ENCODE measurements at places on chromosomes 11 and 22. TPM values are rescaled to one million over a fixed set of nuclear protein-coding genes. Genes with fewer than 3 reads are reported as not detected.

OR2AG2 gene
- total RNA-seq: under 0.01 TPM

GDPD4 gene
- not detected for total RNA-seq

SUSD2 gene
- 0.16 TPM for total RNA-seq

PTPN5 gene
- total RNA-seq: not detected

OR5P2 gene
- not detected for total RNA-seq

ANO5 gene
- total RNA-seq: 0.76 TPM

GPR83 gene
- total RNA-seq: not detected

BAIAP2L2 gene
- 6.0 TPM for total RNA-seq

CCDC87 gene
- total RNA-seq: 0.76 TPM

CDK2AP2 gene
- total RNA-seq: 165 TPM

RASD2 gene
- under 0.01 TPM for total RNA-seq

LRRN4CL gene
- total RNA-seq: 0.38 TPM

PRR33 gene
- not detected for total RNA-seq

P4HA3 gene
- total RNA-seq: 3.9 TPM

SRSF8 gene
- total RNA-seq: 20.2 TPM

ESRRA gene
- total RNA-seq: 30.0 TPM

BTG4 gene
- not detected for total RNA-seq

EFCAB6 gene
- total RNA-seq: 0.25 TPM

ST14 gene
- 0.98 TPM for total RNA-seq

MMP10 gene
- 0.13 TPM for total RNA-seq

SHANK3 gene
- 2.3 TPM for total RNA-seq

CECR2 gene
- 0.98 TPM for total RNA-seq

SCARF2 gene
- total RNA-seq: 38.8 TPM

EXPH5 gene
- 3.9 TPM for total RNA-seq

ISX gene
- total RNA-seq: not detected

SMIM35 gene
- not detected for total RNA-seq

RIC3 gene
- total RNA-seq: 0.38 TPM

APOC3 gene
- not detected for total RNA-seq

NXPE2 gene
- not detected for total RNA-seq

XKR3 gene
- not detected for total RNA-seq

FXYD6 gene
- total RNA-seq: 12.2 TPM

FAM83F gene
- total RNA-seq: 0.16 TPM

SPA17 gene
- total RNA-seq: 4.2 TPM

MMP12 gene
- not detected for total RNA-seq

TMEM191C gene
- 0.98 TPM for total RNA-seq

TSKU gene
- 42.9 TPM for total RNA-seq

PGA5 gene
- total RNA-seq: not detected

ABCC8 gene
- total RNA-seq: not detected

NUDT8 gene
- 27.5 TPM for total RNA-seq

CNTF gene
- 0.49 TPM for total RNA-seq

LRRC32 gene
- total RNA-seq: 2.4 TPM

GLB1L2 gene
- total RNA-seq: 6.2 TPM

CLTCL1 gene
- 17.1 TPM for total RNA-seq

KRTAP5-9 gene
- total RNA-seq: 0.33 TPM

KCNJ1 gene
- total RNA-seq: not detected

KRTAP5-11 gene
- total RNA-seq: not detected

ANO9 gene
- total RNA-seq: 3.1 TPM

OR10D3 gene
- not detected for total RNA-seq

DDTL gene
- 0.65 TPM for total RNA-seq

HEPN1 gene
- not detected for total RNA-seq

PIH1D2 gene
- 0.51 TPM for total RNA-seq

CCND1 gene
- 217 TPM for total RNA-seq

KCNJ5 gene
- total RNA-seq: not detected
